ENCODE measurements at places on chromosomes 16 and 17. TPM values are rescaled to one million over a fixed set of nuclear protein-coding genes. Genes with fewer than 3 reads are reported as not detected.

Gene CPHXL2
- total RNA-seq, result not detected

Gene MT1M
- 40.3 TPM for total RNA-seq

Gene C1QTNF8
- not detected for total RNA-seq

Gene RPS2
- 1,490 TPM for total RNA-seq

Gene ALOX15B
- total RNA-seq, result 80.2 TPM

Gene CSH1
- total RNA-seq, result not detected

Gene ATF7IP2
- 12.3 TPM for total RNA-seq

Gene SLC5A10
- total RNA-seq, result not detected

Gene AURKB
- total RNA-seq, result 1.4 TPM

Gene MYO15A
- 2.8 TPM for total RNA-seq

Gene TUFM
- 134 TPM for total RNA-seq

Gene GJD3
- total RNA-seq, result 2.8 TPM

Gene CDK5R1
- total RNA-seq, result 1.6 TPM

Gene GRAPL
- 16.6 TPM for total RNA-seq

Gene RHBDF2
- 46.4 TPM for total RNA-seq

Gene SPN
- total RNA-seq, result 70.7 TPM

Gene RCVRN
- total RNA-seq, result 0.17 TPM

Gene AOC2
- 2.0 TPM for total RNA-seq

Gene DHRS7C
- total RNA-seq, result not detected

Gene DOC2A
- total RNA-seq, result 2.6 TPM

Gene RANBP10
- total RNA-seq, result 19.2 TPM

Gene CCL7
- total RNA-seq, result not detected

Gene HNF1B
- total RNA-seq, result 19.8 TPM

Gene UNC13D
- total RNA-seq, result 145 TPM
